GM06990 (cell line): ENCODE measurements at places on chromosomes 7 and 10.

GRCh38 chr10:46255801-46256747 lies 30.7 kb upstream of the ANTXRL start:
- DNase-seq: no peak

GRCh38 chr10:62652564-62652963 lies 152.0 kb upstream of the ADO start:
- no peak for DNase-seq

DNA sequence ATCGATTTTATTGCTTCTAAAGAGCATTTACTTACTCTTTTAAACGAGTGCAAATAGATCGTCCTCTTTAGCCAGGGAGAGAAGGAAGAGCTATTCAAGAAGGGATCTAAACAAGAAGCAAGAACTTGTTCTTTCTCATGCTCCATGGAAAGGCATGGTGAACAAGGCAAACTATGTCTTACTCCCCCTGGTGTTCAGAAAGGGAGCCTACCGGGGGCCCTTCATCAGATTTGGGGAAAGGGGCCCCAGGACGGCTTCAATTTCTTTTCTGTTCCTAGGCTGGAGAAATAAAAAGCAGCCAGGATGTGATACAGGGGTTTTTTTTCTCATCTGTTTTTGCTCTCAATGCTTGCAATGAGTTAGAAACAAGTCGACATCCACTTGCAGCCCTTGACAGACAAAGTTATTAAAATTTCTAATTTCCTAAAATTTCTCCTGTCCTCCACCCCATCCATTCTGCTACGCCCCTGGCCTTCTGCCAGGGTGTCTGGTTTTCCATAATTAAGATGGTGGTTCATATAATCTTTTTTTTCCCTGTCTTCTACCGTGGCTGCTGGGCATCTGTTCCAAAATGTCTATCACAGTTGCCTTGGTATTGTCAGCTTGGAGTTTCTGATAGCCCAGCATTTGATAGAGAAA lies 214.4 kb downstream of the CREB5 start:
- no peak for DNase-seq

GRCh38 chr10:16770670-16771069 lies 46.6 kb downstream of the RSU1 start:
- DNase-seq: peak; percentile 24

GRCh38 chr7:11130012-11130411 lies 156.3 kb downstream of the PHF14 start:
- DNase-seq: no peak

DNA sequence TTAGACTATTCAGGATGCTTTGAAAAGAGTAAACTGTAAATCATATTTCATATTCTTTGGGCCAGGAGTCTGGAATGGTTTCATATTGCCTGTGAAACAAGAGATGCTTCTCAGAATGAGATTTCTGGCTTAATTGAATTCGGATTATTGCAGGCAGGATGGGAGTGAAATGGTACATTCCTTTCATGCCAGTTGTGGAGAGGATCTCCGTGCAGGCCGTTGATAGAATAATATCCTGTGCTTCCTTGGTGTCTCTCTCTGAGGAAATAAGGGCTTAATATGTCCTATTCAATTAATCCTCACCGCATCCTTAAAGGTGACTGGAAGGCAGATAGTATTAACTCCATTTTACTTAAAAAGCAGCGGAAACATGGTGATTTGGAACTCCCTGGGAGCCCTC lies 56.6 kb downstream of the CUX1 start:
- no peak for DNase-seq

- no peak for DNase-seq
Measured at GRCh38 chr10:95513941-95514392, 47.2 kb downstream of the SORBS1 start.

DNA sequence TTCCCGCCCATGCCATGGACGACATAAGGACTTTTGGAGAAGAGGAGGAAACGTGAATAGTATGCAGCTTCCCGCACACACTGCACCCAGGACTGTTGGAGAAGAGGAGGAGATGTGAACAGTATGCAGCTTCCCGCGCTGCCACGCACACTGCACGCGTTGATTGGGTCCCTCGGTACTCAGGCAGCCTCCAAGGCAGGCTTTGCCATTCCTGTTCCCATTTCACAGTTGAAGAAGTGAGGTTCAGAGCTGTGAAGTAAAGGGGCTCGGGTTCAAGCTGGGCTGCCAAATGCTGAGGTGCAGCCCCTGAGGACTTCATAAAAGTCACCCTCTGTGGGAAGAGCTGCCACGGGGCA lies 147.9 kb upstream of the FAM20C start:
- no peak for DNase-seq

- no peak for DNase-seq
Measured at GRCh38 chr10:110017052-110017451, 9.3 kb downstream of the ADD3 start.

- DNase-seq: no peak
Measured at GRCh38 chr10:102146971-102147428, 5.2 kb upstream of the NOLC1 start.

DNA sequence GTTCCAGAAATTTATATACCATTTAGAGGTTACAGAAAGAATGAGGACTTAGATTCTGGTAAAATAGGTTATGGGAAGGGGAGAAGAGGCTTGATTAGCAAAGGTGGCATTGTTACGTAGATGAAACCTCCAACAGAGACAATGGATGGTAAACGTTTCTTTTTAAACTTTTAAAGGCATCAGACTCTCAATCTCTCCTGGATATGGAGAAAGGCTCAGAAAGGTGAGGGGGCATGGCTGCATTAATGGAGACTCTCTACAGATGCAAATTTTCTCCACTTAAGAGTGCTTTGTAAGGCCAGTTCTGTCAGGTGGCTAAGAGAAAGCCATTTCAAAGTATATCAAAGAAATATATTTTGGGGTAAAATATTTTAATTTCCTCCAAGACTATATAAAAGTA lies 240.9 kb upstream of the PTER start:
- no peak for DNase-seq

DNA sequence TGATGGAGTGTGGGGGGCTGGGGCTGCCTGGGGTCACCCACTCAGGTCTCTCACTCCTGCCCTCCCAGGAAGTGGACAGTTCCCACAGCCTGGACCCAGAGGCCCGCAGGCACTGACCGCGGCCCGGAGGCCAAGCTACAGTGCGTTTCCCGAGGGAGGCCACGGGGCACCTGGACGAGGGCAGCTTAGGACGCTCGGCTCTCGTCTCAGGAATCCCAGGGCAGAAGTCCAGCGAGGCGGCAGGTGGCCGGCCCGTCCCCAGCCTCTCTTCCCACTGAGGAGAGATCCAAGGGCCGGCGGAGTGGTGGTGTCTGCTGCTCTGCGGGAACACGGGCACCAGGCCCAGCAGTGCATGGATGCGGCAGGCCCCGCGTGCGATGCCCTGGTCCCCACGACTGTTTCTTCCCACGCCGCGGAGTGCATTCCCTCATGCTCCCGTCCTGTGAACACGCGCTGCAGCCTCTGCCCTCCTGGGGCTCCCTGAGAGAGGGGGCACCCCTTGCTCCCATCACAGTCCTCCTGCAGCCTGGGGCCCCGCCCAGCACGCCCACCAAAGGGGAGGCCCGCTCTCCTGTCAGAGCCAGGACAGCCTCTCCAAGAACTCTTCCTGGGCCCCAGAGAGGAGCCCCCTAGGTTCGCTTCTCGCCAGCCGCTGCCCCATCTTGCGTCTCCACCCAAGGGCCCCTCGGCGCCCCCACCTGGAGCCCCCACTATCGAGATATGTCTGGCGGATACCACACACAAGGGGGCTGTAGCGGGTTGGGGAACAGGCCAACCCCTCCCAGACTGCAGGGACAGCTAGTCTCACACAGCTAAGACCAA lies 24.3 kb upstream of the GPR146 start:
- no peak for DNase-seq

DNA sequence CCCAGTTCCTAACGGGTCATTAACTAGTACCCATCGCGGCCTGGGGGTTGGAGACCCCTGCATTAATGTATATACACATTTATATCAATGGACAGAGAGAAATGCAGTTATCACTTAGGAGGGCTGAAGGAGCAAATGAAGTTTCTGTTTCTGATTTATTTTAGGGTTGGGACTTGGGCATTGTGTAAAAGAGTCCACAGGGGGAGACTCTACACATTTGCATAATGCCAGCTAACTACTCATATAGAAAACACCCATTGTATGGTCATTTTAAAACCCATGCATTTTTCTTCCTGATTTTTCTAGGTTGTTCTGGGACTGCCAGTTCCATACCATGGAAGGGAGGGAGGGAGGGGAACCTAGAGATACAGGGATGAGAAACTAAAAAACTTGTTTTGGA lies 23.5 kb downstream of the BCCIP start:
- DNase-seq: no peak

DNA sequence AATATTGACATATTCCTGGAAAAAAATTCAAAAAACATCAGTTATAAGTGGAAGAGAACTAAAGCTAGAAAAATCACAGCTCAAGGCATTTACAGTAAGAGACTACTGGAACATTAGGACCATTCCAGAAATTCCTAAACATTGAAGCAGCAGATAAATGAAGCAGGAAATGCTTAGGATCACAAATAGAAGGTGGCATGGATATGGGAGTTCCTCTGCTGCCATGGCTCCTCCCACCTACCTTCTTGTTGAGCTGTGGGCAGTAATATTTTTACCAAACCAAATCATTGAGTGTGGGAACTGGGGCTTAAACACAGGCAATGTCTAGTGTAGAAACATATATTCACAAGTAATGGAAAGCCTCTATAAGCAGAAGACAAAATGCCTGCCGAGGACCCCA lies 292.8 kb downstream of the ANKRD7 start:
- no peak for DNase-seq

DNA sequence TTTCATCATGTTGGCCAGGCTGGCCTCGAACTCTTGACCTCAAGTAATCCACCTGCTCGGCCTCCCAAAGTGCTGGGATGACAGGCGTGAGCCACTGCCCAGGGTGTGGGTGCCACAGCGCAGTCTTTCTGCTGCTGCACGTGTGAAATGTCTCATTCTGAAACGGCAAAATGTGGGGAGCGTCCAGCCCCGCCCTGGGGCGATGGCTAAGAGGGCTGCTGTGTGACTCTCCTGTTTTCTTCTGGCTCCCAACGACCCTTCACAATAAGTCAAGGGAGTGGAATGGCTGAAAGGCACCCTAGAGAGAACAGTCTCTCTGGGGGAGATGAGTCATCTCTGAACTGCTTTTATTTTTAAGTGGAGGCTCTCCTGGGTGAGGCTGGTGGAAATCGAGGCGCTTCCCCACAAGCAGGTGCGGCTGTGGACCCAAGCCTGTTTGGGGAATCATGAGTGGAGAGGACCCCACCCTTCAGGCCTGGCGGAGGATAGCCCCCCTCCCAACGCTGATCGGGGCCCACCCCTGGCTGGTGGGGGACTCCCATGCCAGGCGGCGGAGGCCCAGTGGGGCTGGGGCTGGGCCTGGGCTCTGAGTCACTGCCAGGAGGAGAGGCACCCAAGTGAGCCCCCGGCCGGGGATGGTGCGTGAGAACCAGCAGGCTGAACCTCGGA lies 18.0 kb downstream of the ADAP1 start:
- DNase-seq: peak; percentile 86

GRCh38 chr7:28722684-28723083 lies 235.4 kb downstream of the TRIL start:
- no peak for DNase-seq
